ENCODE measurements at places on chromosomes 13 and 19.

- no peak for DNase-seq
These were observed 108.1 kb upstream of the GJB6 start for GRCh38 chr13:20340136-20340758.

GRCh38 chr13:103371271-103371670, 305.1 kb upstream of the SLC10A2 start:
- no peak for DNase-seq

DNA sequence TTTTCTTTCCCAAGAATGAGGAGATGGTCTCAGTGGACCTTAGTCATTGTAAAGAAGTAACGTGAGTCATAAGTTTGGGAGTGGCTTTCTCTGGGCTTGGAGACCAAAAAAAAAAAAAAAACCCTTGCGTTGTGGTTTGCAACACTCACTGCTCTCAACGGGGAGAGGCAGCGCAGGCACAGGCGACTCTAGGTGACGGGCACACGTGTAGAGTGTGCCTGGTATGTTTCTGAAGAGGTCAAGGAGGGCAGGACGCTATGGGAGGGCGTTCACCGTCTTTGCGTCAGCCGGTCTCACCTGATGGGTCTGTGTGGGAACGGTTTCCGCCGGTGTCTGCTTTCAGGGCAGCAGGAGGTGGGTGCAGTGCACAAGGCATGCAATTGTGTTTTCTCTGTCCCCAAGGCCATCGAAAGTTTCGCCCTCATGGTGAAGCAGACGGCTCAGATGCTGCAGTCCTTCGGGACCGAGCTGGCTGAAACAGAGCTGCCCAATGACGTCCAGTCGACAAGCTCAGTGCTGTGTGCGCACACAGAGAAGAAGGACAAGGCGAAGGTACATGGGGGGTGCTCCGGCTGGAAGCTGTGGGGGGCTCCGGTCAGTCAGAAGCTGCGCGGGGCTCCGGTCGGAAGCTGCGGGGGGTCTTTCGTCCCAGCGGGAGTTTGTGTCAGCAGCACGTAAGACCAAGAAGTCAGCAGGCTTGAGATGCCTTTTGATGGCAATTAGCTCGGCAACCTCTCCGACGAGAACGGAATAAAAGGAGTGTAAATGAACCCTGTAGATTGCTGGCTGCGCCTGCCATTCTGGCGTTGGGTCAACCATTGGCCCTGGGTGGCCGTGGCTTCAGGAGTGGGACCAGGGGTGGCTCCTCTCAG, 40.8 kb upstream of the F7 start:
- no peak for DNase-seq

DNA sequence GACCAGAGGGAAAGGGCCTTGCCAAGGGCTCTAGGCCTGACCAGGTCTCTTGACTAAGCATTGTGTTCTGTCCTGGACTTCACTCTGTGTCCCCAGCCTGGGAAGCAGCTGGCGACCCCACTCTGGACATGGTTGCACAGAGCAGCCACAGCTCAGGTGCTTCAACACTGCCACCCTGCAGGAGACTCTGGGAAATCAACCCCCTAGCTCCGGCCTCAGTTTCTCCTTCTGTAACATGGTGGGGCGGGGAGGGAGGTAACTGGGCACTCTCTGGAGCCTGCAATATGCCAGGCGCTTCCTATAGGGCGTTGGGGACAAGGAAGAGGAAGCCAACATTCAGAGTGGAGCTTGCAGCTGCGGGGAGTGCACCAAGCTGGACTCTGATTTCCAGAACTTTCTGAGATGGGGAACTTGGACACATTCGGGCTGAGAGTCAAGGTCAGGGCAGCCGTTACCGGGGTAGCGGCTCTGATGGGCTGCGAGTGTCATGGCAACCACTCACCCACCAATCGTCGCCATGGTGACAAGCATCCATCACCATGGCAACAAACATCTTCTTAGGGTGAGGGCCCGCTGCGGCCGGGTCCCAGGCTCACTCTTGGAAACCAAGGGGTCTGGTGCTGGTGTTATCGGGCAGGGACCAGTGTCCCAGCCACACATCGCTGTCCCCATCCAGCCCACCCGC, 12.8 kb downstream of the F2RL3 start:
- DNase-seq: no peak

DNA sequence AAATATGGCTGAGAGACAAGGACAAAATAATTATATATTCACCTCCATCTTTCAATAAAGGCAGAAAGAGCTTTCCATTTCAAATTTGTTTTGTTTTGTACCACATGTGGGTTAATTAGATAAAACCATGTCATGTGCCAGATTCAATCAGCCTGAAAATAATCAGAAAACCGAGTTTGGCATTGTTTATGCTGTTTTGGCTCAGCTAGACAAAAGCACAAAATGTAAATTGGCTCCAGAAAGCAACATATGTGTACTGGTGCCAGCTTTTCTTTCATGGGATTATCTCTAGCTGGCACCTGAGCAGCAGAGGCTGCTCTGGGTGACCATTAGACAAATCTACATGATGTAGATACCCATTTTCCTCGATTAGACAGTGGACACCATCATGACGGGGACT, 9.2 kb upstream of the DNAJC15 start:
- DNase-seq: no peak

DNA sequence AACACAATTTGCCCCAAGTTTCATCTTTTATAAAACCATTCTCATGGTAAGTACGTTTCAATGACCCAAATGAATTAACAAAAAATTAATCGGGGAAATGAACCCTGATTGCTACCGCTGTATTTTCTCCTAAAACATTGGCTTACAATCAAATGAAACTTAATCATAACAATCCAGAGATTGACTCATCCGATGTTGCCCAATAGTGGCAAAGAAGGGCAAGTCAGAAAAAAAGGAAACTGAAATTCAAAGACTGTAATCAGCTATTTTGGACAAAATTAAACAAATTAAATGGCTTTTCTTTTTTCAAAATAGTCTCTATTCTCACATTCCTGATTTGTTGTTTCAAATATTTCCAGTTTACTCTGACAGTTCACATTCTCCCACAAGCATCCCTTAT, 3.9 kb upstream of the ACOD1 start:
- no peak for DNase-seq

- DNase-seq: no peak
These were observed 229.0 kb upstream of the IPO5 start for GRCh38 chr13:97724450-97724849.

DNA sequence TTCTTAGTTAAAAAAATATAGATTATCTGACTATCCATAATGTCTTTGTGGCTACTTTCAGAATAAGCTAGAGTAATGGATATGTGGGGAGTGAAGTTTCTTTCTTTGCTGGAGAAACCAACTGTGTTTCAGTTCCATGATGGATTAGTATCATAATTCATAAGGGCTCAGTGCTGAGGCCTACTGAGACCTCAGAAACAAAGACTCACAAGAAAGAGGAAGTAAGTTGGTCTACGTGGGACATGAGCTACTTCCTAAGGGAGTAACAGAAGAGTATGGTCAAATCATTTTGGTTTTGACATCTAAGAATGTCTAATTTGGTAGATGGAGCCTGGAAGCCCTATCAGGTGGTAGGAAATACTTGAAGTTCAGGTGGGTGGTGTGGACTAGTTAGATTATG, 99.0 kb upstream of the HTR2A start:
- DNase-seq: no peak

- DNase-seq: no peak
These were observed 667.8 kb downstream of the SLITRK1 start for GRCh38 chr13:83214452-83214851.

DNA sequence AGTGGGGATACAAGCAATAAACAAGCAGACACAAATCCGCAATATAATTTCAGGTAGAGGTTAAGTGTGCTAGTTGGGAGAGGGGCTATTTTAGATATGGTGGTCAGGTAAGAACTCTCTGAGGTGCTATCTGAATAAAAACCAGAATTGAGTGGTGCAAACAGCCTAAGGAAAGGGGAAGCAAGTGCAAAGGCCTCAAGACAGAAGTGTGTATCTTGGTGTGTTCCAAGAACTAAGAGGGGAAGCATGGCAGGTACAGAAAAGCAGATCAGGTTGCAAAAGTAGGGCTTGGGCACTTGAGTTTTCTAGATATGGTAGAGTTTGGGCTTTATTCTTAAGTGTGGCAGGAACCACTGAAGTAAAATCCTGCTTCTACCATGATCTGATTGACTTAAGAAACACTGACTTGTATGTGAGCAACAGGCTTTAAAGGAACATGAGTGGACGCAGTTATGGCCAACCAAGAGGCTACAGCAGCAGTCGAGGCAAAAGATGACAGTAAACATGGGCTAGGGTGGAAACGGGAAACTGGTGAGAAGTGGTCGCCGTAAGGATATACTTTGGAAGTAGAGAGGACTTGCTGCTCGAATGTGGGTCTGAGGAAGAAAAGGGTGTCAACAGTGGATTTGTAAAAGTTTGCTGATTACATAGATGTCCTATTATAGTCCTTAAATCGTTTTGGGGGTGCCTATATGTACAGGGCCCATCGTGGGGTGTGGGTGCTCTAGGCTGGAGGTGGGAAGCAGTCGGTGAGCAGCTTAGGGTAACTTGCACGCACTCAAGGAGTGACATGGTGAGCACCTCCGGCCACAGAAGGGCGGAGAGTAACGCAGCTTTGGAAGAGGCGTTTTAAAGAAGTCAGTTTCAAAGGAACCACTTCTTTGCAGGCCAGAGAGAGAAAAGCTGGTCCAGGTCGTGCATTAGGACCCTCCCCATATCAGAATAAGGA, 677 bp downstream of the TGDS start:
- DNase-seq: peak; percentile 20

DNA sequence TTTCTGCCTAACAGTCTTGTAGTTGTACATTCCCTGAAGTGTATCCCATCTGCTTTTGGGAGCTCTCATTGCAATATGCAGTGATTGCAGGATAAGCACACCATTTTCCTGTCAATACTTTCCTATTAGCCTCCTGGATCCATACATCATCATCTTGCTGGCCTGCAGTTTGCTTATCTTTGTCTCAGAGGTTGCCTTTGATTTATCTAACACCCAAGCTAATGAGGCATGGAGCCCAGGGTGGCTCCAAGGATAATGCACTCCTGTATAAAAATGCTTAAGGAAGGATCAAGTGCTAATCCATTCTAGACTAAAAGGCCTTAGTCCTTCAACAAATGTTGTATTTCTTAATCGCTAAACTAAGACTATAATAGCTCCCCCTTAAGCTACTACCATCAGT, 161.6 kb upstream of the OBI1 start:
- no peak for DNase-seq

GRCh38 chr13:114059946-114060860, 72.2 kb downstream of the RASA3 start:
- no peak for DNase-seq

GRCh38 chr13:60286707-60287106, 110.3 kb upstream of the TDRD3 start:
- DNase-seq: no peak

- no peak for DNase-seq
These were observed 71.9 kb downstream of the SUCLA2 start for GRCh38 chr13:47929156-47929555.

- DNase-seq: no peak
These were observed 97.3 kb downstream of the AKAP11 start for GRCh38 chr13:42369071-42369797.

GRCh38 chr19:50797781-50798658, 7.8 kb downstream of the ACP4 start:
- DNase-seq: no peak

DNA sequence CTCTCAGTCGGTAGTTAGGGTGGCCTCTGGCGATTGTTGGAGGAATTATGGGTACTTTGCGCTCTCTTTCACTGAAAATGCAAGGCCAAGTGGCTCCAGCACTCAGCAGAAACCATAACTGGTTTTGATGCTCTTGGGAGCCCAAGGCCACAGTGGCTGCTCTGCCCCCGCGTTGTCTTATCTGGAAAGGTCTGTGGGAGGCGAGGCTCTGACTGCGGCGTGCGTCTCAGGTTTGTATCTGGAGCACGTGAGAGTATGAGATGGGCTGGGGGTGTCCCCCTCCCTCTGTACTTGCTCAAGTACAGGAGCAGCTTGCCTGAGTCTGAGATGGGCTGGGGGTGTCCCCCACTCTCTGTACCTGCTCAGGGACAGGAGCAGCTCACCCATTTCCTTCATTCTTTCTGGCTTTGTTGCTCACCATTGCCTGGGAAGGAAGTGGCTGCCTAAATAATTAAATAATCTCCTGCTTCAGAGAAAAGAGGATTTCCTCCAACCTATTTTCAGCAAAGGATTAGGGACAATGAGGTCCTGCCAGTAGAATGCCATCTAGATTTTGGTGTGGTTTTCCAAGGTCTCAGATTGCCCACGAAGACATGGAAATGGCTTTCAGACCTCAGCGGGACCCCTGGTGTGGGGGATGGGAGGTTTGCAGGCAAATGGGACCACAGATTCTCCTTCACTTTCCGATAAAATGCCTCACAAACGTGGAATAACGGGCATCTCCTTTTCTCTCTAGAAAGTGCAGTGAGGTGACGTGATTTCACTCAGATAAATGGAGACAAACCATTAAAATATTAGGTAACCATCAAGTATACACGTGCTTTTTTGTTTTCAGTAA, 14.7 kb downstream of the ATP11A start:
- DNase-seq: no peak

Measured in stimulated activated CD4-positive, alpha-beta T cell treated with anti-CD3 and anti-CD28 coated beads, Interleukin-4, amount 100 ng/mL, for 48 hours (primary cell).